ENCODE measurements at places on chromosomes 4 and X. TPM values are rescaled to one million over a fixed set of nuclear protein-coding genes. Genes with fewer than 3 reads are reported as not detected.

DNA sequence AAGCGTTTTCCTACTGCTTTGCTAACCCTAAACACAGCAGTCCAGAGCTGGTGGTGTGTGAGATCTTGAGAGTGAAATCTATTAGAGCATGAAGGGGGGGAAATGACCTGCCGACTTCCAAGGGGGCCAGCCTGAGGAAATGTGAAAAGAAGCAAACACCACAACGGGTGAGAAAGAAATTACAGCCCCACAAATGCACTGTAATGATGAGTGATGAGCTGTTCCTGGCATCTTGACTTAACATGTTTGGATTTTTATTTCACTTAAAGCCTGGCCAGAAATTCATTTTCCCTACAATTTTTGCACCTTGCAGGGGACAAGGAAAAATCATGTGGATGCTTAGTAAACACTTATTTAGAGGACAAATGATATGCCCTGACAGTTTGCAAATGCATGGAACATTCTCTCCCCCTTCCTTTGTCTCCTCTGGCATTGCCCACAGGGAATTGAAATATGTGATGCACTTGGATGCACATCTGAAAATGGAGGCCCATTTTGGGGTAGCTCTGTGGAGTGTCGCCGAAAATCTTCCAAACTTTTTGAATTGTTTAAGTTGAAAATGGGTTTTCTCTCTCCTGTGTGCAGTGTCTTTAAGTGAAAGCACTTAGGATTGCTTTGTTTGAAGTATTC is 84.3 kb upstream of the TMEM150C start:
- DNase-seq = no peak

DNA sequence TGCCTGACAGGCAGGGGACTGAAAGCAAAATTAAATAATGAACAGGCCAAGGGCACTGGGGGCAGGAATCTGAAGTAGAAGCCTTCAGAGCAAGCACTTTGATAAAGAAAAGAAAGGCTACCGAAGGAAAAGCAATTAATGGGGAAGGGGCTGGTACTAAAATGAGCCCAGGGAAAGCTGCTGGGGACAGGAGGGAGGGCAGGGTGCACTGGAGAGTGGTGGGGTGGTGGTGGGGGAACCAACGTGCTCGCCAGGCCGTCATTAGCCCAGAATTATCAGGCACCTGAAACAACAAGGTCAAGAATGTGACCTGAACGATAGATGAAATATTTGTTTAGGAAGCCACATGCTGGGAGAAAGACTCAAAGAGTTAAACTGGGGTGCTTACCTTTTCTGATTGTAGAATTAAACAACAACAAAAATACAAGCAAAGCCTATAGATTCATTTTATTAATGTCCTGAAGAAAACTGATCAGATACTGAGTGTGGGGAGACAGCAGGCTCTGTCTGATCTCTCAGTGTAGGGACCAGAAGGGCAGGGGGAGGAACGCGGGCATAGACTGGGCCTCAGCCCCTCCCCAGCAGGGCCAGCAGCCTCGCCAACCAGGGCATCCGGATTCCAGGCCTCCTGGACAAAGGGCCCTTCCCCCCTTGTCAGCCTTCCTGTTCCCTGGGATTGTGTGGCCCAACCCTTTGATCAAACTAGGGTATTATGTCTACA is 239.7 kb upstream of the KLF3 start:
- DNase-seq = no peak

Gene MAGEA1
- not detected for polyA plus RNA-seq

GRCh38 chr4:97912156-97912555 is 231.1 kb downstream of the STPG2 start:
- no peak for DNase-seq

DNA sequence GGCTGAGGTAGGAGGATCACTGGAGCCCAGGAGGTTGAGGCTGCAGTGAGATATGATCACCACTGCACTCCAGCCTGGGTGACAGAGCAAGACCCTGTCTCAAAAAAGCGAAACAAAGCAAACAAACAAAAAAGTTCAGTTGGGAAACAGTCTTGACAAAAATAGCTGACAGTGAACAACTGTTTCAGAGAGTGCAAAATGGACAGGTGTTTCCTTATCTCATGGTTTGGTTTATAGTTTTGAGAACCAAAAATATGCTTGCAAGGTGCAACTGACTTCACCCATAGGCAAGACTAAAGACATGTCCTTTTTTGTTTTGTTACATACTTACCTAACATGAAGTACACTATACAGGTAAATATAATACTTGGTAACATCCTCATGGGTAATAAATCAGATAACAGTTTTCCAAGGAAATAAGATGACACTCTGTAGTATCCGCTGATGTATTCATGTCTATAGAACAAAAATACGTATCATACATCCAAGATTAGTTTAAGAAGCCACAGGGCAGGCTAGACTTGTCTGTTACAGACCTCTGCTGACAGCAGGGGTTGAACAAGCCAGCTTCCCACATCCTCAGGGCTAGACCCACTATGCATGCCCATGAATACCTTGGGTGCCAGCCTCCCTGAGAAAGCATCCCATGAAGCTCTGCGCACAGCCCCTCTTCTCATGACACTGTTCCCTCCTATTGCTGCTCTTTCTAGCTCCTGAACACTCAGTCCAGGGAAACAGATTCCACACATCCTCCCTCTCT is 59.3 kb downstream of the ABCG2 start:
- no peak for DNase-seq

Gene MND1
- not detected for polyA plus RNA-seq

DNA sequence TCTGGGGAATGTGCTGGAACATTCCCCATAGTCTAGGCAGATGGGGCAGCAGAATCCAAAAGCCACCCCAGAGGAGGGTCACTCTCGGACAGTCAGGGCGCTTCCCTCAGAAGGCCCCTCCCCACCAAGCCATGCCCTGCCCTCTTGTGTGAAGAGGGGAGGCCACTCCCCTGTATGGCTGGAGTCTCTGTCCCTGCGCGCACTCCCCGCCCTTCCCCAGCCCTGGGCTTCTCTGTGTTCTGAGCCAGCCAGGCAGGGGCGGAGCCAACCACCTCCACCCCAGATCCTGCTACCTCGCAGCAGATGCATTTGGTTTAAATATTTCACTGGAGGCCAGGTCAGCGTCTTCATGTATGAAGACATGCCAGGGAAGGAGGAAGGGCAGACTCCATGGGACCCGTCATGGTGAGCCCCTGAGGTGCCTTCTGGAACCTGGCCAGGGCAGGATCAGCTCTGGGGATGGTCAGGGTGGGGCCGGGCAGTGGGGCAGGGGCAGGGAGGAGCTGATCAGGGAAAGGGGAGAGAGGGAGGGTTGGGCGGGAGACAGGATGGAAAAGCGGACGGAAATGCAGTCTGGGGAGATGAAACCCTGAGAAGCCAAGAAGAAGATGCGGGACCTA is 107.3 kb downstream of the ADRA2C start:
- no peak for DNase-seq

- no peak for DNase-seq
These were observed 70.0 kb downstream of the EVC start for GRCh38 chr4:5780831-5781480.

Gene CNGA1
- not detected for polyA plus RNA-seq

Gene MAGEA12
- not detected for polyA plus RNA-seq

DNA sequence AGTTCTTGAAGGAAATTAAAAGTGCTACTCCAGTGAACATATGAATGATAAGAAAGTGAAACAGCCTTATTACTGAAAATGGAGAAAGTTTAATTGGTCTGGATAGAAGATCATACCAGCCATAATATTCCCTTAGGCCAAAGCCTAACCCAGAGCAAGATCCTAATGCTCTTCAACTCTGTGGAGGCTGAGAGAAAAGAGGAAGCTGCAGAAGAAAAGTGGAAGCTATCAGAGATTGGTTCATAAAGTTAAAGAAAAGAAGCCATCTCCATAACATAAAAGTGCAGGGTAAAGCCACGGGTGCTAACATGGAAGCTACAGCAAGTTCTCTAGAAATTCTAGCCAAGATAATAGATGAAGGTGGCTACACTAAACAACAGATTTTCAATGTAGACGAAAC is 85.5 kb upstream of the ATOH1 start:
- DNase-seq = no peak

DNA sequence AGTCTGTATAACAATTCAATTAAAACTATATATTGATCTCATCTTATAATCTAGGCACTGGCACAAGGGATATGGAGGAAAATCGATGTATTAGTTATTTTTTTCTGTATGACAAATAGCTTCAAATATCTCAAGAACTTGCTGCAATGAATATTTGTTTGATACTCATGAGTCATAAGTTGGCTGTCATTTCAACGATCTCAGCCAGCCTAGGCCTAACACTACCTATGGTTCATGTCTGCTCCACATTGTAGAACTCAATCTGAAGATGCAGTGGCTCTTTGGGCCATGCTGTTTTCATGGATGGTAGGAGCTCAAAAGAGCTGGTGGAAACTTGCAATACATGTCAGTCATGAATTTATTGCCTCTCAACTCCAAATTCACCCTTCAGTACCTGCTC is 44.7 kb downstream of the MAGEB17 start:
- no peak for DNase-seq

DNA sequence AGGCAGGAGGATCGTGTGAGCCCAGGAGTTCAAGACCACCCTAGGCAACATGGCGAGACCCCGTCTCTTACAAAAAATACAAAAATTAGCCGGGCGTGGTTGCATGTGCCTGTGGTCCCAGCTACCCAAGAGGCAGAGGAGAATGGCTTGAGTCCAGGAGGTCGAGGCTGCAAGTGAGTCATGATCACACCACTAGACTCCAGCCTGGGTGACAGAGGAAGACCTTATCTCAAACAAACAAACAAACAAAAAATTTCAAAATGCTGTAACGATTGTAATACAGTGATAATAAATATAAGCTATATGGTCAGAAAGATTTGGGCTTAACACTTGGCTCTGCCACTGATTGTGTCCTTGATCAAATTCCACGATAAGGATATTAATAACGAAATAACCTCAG is 24.2 kb downstream of the SLC25A4 start:
- DNase-seq = no peak

GRCh38 chrX:9911487-9911886 is 55.7 kb upstream of the CLDN34 start:
- DNase-seq = no peak

- DNase-seq = no peak
These were observed 198.1 kb downstream of the SOWAHB start for GRCh38 chr4:76699751-76700310.

Data from muscle of arm (tissue), 14 donors.